ENCODE measurements at places on chromosomes 1 and 21. TPM values are rescaled to one million over a fixed set of nuclear protein-coding genes. Genes with fewer than 3 reads are reported as not detected.

ARL8A gene
- total RNA-seq: 62.6 TPM

MYBPHL gene
- total RNA-seq: not detected

DNA sequence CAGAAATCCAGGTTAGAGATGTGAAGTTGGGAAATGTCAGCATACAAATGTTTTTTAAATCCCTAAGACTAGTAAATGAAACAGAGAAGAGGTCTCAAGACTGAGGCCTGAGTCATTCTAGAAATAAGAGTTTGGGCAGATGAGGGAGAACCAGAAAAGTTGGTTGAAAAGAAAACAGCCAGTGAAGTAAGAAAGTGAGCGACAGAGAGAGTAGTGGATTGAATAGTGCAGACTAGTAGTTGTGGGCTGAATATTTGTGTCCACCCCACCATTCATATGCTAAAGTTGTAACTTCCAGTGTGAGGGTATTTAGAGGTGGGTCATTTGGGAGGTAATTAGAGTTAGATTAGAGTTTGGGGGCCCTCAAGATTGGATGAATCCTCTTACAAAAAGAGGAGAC is 889.2 kb downstream of the TTLL7 start:
- DNase-seq: no peak

- no peak for DNase-seq
Measured at GRCh38 chr1:223653431-223653830, 12.1 kb downstream of the CAPN8 start.

ANKRD13C gene
- total RNA-seq: 20.7 TPM

DNA sequence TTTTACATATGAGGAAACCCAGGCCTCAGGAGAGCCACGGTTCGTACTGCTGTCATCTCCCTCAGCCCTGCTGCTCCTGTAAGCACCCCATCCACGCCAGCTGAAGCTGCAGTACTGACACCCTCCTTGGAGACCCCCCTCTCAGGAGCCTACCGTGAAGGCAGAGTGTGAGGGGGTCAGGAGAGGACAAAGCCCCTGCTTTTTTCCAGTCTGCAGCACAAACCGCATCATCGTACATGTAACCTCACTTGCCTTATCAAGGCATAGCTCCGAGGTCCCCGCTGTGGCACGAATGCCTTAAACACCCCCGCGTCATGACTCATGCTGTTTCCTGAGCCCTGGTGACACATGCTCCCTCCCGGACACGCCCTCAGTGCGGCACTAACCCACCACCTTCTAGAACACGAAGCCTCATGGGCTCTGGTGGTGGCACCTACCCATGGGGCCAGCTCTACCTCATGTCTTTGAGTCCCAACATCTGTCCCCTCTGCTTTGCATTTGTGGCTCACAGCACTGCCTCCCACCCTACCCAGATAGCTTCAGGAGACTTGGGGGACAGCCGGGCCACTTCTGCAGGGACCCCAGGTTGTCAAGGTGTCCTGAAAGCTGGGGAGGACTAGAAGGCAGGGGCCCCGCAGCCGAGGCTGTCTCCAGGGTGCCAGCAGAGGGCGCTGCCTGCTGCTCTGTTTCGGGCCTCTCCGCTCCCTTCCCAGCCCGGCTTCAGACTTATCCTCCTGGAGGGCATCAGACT is 4.9 kb downstream of the SH3BGRL3 start:
- peak; percentile 84 for DNase-seq

DNA sequence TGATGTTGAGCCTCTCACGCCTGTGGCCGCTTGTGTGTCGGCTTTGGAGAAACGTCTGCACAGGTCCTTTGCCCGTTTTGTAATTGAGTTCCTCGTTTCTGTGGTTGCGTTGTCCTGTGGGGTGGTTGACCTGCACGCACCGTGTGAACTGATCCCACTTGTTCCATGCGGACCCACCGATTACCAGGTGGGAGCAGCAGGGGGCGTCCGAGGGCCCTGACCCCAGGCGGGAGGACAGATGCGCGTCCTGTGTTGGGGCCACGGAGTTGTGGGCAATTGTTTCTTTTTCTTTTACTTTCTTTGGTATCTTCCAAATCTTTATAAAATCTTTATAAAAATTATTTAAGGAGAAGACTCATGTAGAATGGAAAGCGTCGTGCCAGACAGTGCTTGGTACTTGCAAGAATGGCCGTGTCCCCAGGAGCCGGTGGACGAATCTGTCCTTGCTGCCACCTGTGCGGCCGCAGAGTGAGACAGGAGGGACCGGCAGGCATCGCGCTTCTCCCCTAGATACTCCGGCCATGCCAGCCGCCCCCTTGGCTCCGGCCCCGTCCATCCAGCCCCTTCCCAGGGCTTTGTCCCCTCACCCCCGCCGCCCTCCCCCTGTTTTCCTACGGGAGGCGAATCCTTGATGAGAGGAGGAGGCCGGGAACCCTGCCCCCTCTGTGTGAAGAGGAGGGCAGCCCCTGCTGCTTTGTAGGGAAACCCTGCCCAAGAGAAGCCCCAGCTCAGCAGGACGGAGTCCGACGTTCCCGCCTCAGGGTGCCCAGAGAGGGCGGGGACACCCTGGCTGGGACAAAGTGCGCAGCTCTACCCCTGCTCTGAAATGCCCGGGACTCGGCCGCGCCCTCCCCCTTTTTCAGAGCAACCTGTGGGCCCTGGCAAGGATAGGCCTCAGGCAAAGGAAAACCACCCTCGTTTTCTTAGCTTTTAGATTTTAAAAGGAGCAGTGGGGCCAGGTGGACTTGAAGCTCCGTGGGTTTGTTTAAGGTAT is 41.7 kb downstream of the PRKCZ start:
- no peak for DNase-seq

- no peak for DNase-seq
Measured at GRCh38 chr1:205840146-205840923, 9.6 kb downstream of the PM20D1 start.

GRCh38 chr1:116711263-116711840 is 42.9 kb upstream of the CD2 start:
- DNase-seq: no peak

OR2T5 gene
- total RNA-seq: not detected

GRCh38 chr21:40633048-40633447 is 213.9 kb downstream of the DSCAM start:
- no peak for DNase-seq

DNA sequence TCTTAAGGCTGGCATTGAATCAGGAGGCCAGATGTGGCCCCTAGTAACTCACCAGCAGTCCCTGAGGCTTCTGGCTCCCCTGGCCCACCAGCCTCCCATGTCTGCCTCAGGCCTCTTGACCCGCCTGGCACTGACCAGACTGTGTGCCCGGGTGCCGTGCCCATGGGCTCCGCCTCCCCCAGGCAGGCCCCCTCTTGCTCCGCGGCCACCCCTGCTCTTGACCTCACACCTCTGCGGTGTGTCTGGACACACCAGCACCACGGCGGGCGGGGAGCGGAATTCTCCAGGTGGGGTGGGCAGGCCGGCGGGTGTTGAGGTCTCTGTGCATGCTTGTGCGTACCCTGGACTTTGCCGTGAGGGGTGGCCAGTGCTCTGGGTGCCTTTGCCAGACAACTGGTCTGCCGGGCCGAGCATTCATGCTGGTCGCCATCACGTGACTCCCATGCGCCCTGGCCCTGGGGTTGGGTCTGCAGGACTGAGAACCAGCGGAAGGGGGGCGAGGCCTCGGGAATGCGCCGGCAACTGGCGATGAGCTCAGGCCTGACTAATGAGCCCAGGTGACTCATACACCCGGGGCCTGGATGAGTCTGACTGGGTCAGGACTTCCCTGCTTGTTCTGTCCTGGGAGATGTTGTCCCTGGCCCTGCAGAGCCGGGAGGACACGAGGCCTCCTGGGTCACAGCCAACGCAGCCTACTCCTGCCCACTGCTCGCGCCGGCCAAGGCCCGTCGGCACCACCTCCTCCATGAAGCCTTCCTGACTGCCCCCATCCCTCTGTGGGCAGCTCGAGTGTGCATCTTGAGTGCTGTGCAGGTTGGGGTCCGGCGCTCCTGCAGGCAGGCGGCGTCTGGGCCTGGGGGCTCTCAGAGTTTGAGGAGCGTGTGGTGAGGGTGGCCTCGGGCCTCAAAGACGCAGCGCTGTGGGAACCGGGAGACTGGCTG is 22.6 kb downstream of the COL18A1 start:
- peak; percentile 91 for DNase-seq

GRCh38 chr1:65105596-65105995 is 42.4 kb upstream of the AK4 start:
- DNase-seq: no peak

DNA sequence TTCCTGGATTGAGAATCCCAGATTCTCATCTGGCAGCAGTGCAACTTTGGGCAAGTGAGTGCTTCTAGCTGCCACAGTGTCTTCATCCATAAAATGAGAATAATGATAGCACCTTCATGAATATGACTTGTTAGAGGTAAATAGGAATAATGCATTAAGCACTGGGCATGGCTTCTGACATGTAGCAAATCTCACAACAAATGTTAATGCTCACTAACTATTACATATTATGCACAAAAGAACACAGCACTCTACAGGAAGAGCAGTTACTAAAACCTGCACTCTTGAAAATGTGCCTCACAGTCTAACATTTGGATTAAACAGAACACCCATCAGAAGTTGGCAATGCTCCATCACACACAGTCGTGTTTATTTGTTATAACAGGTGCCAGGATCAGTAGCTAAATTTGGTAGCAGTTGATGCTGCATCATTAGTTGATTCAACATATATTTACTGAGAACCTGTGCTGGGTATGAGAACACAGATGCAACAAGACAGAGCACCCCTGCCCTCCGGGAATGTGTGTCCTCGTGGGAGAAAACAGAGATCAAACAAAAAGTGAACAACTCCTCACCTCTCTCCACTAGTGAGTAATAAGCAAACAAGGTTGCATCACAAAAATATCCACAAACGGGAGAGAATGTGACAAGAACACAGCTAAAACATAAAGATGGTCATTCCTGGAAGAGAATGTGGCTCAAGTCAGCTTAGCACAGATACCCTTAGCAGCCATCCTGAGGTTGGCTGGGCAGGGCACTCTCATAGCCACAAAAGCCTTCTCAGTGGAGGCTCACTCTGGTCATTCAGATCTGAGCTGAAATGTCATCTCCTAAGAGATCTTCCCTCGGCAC is 26.2 kb upstream of the LBR start:
- DNase-seq: no peak

- no peak for DNase-seq
Measured at GRCh38 chr1:100810360-100810759, 84.3 kb downstream of the EXTL2 start.

GRCh38 chr1:66352792-66353191 is 181.2 kb upstream of the SGIP1 start:
- DNase-seq: no peak

- no peak for DNase-seq
Measured at GRCh38 chr1:41342774-41343355, 18.4 kb upstream of the FOXO6 start.

DNA sequence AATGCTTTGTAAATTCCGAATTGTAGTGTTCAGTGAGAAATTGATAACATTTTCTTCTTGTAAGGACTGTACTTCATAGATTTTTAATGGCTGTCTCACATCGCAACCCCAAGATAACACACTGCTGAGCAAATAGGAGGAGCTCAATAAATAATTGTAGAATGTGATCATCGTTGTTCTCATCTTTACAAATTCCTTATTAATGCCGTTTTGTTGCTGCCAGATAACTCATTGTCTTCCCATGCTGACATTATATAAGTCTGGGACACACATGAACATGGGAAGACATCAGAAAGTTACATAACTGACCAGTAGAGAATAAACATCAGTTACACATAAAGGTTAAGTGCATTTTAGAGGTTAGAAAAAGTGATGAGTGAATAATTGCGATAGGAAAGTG is 46.4 kb upstream of the TSPAN2 start:
- no peak for DNase-seq

- DNase-seq: no peak
Measured at GRCh38 chr1:66769512-66770229, 17.4 kb downstream of the DYNLT5 start.

DNA sequence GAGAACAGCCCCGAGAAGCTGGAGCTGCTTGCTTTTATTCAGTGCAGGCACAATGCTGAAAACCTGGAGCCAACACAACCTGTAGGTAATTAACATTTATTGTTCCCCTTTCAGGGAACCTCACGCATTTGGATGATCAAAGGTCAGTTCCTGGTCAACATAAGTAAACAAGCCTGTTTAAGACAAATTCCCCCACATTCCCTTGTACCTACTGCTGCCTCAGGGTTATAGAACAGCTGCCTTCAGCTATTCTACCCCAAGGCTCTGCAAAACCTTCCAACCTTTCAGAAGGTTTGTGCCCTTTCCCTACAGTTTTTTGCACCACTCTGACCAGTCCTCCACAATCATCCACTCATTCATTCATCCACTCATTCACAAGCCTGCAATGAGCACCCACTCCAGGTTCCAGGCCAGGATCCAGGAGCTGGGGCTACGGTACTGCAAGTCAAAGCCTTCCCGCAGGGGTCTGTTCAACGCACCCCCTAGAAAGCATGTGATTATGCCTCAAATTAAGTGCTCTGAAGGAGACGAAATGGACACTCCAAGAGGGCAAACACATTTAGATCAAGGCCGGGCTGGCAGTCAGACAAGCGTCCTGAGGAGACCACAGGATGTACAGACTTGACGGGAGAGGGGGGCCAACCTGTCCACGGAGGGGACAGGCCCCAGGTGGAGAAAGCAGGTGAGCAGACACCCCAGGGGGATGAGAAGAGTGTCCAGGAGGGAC is 683.9 kb downstream of the MATN1 start:
- DNase-seq: no peak

DNA sequence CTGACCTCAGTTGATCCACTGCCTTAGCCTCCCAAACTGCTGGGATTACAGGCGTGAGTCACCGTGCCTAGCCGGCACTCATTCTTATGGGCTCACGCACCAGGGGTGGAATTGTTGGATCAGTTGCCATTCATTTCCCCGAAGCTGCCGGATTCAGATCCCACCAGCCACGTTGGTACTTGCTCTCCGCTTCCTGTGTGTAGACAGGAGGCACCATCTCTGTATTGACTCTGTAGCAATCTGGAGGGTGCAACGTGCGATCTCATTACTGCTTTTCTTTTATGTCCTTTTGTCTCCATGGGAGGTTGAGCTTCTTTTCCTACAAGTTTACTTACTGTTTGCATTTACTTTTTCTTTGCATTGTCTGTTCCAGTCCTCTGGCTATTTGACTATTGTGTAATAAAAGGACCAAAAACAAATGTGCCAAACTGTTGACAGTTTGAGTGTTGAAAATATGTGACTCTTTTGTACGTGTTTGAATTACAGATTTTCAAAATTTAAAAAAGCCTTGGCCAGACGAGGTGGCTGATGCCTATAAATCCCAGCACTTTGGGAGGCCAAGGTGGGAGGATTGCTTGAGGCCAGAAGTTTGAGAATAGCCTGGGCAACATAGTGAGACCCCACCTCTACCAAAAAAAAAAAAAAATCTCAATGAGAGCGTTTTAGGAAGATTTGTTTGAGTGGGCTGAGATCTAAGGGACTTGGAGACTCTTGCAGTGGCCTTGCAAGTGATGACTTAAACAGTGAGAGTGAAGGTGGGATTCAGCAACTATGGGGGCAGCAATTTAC is 39.1 kb downstream of the SPSB1 start:
- DNase-seq: no peak

OR2G6 gene
- not detected for total RNA-seq

DNA sequence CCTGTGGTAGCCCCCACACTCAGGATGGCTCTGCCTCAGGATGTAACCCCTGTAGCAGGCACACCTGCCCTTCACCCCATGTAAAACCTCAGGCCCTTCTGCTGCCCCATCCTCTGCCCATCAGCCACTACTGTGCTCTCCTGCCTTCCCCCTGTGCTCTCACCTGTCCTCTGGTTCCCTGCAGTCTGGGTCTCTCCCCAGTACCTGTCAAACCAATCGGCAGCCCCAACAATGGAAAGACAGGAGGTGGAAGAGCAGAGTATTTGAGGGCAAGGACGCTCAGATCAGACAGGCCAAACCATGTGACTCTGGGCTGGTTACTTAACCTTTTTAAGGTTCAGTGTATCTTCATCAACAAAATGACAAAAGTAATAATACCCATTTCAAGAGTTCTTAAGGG is 30.9 kb downstream of the SMIM12 start:
- DNase-seq: no peak

- no peak for DNase-seq
Measured at GRCh38 chr1:162196387-162196786, 126.9 kb downstream of the NOS1AP start.
